ENCODE measurements at places on chromosomes 2 and 18.

DNA sequence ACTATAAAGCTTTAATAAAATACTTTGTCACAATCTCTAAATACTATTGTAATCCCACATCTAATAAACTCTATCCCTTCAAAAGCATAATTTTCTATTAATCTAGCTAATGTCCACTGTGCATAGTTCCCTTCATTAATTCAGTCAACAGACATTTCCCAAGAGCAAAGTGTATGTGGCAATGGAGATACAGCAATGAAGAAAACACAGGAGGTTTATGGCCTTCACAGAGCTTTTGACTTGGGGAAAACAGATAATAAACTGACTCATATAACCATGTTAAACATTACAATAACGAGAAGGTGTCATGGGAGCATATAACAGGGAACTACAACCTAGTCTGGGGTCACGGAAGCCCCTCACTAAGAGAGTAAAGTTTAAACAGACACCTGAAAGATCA lies 86.3 kb downstream of the SPIRE1 start:
- DNase-seq = no peak

DNA sequence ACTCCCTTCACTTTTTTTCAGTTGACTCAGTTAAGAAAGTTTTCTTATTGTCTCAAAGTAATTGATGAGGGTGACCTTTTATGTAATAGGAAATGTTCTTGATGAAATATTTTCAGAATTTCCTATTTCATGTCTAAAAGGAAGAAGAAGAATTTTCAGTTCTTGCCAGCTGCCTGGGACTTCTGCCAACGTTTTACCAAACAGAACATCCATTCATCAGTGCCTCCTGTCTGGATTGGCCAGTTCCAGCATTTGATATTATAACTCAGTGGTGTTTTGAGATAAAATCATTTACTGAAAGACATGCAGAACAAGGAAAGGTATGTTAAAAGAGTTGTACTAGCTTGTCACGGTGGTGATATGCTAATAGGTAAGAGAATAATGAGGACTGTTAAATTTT lies 104.7 kb upstream of the MYO3B start:
- no peak for DNase-seq

DNA sequence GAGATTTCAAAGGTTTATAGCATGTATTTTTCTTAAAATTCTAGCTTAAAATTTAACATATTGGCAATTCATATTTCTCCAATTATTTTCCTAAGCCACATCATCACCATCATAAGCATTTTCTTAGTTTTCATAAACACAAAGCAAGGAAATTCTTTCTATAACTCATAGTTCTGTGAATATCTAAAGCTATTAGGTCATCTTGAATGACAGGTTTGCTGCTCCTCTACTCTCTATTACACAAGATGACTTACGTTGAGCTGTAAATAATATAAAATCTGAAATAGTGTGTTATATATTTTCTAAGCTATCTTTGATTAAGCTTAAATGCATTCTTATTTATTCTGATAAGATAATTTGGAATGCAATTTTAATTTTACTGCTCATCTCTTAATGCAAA lies 984.6 kb upstream of the CNTNAP5 start:
- DNase-seq = no peak

- DNase-seq = peak; percentile 16
These were observed 150.9 kb downstream of the SMAD7 start for GRCh38 chr18:48799724-48800315.

DNA sequence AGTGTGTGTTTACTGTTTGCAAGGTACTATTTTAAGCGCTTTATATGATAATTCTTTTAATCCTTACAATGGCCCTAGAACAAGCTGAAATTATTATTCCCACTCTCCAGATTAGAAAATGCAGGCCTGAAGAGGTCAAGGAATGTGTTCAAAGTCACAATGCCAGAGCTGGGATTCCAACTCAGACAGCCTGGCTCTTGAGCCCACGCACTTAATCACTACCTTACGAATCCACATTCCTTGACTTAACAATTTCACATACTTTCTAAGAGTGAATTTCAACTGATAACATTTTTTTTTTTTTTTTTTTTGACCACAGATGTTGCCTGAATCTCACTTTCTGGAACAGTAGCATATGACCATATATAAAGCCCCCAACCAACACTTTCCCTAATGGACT lies 400.3 kb downstream of the NCKAP5 start:
- DNase-seq = no peak

- DNase-seq = no peak
These were observed 17.6 kb upstream of the ADI1 start for GRCh38 chr2:3536682-3537632.

GRCh38 chr2:31567679-31568078 lies 13.1 kb downstream of the SRD5A2 start:
- no peak for DNase-seq

DNA sequence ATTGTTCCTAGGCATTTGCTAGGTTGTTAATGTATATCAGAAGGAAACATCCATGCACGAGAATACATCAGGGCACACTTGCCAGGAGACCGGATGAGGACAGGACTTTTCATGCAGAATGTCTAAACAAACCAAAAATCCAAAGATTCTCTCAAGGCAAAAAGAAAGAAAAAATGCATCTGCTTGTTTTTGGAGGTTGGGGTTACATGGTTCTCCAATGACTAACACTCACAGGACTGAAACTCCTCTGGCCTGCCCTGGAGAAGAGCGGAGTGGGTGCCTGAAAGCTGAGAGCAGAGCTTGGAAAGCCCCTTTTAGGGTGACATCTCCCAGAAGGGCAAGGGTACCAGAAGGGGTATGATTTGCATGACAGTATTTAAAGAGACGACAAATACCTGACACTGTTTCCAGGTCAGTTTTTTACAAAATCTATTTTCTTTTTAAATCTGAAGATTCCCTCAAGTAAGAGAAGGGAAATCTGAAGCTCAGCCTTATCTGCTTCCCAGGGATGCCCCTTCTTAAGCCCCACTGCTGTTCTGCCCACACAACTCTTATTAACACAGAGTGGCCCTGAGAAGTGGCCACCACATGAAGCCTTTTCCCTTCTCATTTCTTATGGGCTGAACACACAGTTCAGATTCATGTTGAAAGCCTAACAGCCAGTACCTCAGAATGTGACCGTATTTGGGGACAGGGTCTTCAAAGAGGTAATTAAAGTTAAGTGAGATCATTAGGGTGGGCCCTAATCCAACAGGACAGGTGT lies 216.4 kb downstream of the STK39 start:
- no peak for DNase-seq

DNA sequence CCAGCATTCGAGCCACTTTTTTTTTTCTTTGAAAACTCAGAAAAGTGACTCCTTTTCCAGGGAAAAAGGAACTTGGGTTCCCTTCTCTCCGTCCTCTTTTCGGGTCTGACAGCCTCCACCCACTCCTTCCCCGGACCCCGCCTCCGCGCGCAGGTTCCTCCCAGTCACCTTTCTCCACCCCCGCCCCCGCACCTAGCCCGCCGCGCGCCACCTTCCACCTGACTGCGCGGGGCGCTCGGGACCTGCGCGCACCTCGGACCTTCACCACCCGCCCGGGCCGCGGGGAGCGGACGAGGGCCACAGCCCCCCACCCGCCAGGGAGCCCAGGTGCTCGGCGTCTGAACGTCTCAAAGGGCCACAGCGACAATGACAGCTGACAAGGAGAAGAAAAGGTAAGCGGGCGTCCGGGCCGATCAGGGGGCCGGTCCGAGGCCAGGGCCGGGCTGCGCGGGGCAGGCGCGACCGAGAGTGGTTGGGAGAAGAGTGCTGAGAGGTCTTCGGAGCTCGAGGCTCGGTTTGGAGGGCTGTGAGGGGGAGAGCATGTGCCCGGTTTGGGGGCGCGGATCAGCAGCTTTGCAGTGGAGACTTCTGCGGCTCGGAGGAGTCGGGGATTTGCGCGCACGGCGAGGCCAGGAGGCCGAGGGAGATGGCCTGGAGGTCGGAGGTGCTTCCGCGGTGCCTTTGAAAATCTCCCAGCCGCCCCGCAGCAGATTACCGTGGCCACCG lies 502 bp downstream of the EPAS1 start:
- peak; percentile 38 for DNase-seq

- no peak for DNase-seq
These were observed 652.9 kb downstream of the NR4A2 start for GRCh38 chr2:155679647-155680046.

DNA sequence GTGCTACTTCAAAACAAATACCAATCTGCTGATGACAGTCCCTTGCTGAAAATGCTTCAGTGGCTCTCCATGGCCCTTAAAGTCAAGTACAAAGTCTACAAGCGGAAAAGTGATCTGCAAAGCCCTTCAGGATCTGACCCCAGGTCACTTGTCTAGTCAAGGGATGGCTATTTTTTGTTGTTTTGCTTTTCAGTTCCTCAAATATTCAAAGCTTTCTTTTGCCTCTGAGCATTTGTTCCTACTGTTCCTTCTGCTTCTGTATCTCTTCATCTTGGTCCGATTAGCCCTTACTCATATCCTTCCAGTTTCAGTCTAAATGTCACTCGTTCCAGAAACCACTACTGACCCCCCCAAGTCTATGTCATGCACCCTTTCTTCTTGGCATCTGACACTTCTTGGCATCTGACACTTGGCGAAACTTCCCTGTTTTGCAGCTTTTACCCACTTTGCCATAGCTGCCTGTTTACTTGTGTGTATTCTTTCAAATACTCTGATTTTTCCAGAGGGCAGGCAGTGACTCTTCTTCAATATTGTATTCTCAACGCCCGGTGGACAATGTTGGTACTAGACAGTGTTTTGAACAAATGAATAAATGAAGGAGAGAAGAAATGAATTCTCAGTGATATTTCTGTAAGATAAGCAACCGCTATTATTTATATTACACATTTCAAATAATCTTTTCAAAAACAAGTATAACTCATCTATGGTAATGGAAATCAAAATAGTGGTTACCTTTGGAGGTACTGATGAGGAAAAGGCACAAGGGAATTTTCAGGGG lies 175.9 kb upstream of the FN1 start:
- no peak for DNase-seq

- DNase-seq = no peak
These were observed 1544.4 kb downstream of the LRP1B start for GRCh38 chr2:140586379-140586778.

DNA sequence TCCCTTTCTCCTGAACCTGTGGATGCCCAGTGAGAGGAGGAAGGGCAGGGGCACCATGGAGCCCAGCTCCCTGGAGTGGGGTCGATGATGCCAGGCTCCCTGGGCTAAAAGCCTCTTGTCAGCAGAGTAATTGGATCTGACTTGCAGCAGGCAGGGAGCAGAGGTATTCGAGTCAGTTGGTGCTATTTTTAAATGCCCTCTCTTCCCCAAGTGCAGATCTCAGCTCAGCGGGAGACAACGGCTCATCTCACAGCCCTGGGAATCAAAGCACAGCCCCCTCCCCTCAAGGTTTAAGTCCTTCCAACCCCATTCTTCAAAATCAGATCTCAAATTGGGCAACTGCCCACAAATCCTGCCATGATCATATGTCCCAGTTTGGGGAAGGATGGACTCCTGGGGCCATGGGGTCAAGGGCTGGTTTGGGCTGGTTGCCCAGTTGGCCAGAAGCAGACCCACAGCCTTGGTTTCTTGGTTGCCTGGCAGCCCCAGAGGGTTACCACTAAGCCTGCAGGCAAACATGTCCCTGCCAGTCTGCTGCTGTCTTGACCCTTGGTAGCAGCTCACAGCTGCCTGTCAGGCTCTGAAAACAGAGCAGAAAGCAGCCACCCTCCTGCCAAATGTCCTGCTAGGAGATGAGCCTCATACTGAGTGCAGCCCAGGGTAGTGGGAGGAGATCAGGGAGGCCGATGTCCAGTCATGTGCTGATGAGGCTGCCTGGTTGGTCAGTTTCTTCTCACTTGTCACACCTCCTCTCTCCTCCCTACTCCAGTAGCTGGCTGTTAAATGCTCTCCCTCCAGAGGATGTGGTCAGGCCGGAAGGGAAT lies 244.9 kb downstream of the LOXHD1 start:
- no peak for DNase-seq

DNA sequence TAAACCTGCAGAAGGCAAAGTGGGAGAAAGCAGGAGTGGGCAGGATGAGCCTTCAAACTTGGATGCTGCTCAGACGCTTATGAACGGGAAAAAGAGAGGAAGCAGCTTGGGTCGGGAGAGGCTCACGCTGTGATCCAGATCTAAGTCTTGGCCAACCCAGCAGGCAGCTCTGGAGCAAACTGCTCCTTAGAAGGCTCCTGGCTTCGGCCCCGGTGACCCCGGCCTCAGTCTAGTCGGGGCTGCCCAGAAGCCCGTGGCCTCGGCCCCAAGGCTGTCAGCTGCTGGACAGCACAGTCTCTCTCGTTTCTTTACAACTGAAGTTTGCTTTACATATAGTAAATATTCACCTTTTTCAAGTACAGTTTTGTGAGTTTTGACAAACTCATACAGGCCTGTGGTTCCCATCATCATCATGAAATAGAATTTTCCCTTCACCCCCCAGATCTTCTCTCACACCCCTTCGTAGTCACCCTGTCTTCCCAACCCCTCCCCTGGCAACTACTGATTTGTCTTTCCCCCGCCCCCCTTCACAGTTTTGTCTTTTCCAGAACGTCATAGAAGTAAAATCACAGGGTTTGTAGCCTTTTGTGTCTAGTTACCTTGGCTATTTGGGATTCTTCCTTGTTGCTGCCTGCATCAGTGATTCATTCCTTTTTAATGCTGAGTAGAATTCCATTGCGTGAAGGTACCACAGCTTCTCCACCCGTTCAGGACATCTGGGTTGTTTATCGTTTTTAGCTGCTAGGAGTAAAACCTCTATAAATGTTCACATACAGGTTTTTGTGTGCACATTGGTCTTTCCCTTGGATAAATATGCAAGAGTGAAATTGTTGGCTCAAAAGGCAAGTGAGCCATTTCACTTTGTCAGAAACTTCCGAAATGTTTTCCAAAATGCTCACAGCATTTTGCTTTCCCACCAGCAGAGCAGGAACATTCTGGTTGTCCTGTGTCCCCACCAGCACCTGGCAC lies 35.1 kb downstream of the MYO7B start:
- DNase-seq = no peak

DNA sequence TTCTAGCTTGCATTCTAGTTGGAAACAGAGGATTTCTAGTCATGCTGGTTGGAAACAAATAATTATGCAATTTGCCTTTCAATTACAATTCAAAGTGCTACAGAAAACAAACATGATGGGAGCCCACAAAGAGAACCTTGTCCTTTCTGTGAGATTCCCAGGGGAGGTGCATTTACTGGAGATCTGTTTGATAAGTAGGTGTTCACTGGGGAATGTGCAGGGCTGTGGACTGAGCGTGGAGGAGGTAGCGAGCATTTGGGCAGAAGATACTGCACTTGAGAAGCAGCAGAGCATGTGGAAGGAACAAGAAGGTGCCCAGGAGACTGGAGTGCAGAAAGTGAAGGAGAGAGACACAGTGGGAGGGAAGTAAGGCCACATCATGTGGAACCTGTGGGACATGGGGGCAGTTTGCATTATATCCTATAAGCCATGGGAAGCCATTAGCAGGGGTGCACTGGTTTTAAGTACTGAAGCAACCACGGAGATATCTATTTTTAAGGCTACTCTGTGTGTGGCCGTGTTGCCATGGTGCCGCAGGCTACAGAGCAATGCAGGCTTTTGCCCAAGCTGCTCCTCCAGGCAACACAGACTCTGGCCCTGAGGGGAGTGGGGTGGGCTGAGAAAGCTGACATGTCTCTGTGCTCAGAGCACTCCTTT lies 154.0 kb downstream of the ANTXR1 start:
- DNase-seq = no peak

GRCh38 chr2:174603280-174603679 lies 5.7 kb upstream of the WIPF1 start:
- no peak for DNase-seq

GRCh38 chr2:21620771-21621170 lies 497.0 kb downstream of the TDRD15 start:
- DNase-seq = no peak

Measured in D721Med (cell line).